ENCODE measurements at places on chromosomes 5 and 9. TPM values are rescaled to one million over a fixed set of nuclear protein-coding genes. Genes with fewer than 3 reads are reported as not detected.
A peak's percentile ranks its signal among the peaks of the same experiment; 100 is the strongest.

SURF1 gene
- 95.5 TPM for polyA plus RNA-seq

GRCh38 chr5:34967540-34967939 is 38.2 kb downstream of the DNAJC21 start:
- DNase-seq: no peak
- no peak overlapping the region for H3K4me3 ChIP-seq
- H3K36me3 ChIP-seq: no peaks in the 10 kb centered on the region
- H3K4me1 ChIP-seq: no peaks in the 10 kb centered on the region

GRCh38 chr5:59035681-59036080 is 452.8 kb downstream of the RAB3C start:
- H3K27ac ChIP-seq: no peak overlapping the region
- H3K36me3 ChIP-seq: no peaks in the 10 kb centered on the region
- H3K27me3 ChIP-seq: no peaks in the 10 kb centered on the region
- peaks cover 61% of the 10 kb centered on the region for H3K4me1 ChIP-seq
- H3K4me3 ChIP-seq: peak overlapping the region; percentile 84
- no peak for DNase-seq

DNA sequence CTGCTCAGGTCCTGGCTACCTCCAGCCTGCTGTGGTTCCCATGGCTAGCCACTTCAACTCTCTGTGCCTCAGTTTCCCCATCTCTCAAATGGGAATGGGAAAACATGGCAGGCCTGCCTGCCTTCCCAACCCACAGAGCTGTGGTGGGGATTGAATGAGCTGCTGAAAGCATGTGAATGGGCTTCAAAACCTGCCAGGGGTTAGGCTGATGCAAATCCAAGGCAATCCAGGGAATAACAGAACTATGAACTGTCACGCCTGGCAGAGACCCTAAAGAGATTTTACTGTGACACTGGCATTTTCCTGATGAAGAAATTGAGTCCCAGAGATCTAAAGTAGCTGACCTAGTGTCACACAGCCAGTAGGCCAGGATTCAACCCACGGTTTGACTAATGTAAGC is 29.9 kb upstream of the TCF7 start:
- H3K4me3 ChIP-seq: no peak overlapping the region
- H3K27me3 ChIP-seq: no peaks in the 10 kb centered on the region
- H3K36me3 ChIP-seq: no peaks in the 10 kb centered on the region
- H3K4me1 ChIP-seq: no peaks in the 10 kb centered on the region
- H3K27ac ChIP-seq: no peak overlapping the region
- DNase-seq: no peak

- H3K27me3 ChIP-seq: no peaks in the 10 kb centered on the region
- DNase-seq: peak; percentile 23
Observed at GRCh38 chr9:37528652-37529471, 43.1 kb downstream of the POLR1E start.

HAPLN1 gene
- 1.6 TPM for polyA plus RNA-seq

DNA sequence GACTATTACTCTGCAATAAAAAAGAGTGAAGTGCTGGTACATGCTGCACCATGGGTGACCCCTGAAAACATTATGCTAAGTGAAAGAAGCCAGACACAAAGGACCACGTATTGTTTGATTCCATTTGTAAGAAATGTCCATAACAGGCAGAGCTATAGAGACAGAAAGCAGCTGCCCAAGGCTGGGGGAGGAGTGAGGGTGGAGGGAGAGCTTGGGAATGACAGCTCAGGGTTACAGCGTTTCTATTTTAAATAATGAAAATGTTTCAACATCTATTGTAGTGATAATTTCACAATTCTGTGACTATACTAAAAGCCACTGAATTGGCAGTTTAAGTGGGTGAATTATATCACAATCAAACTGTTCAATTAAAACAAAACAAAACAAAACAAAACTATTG is 81.7 kb downstream of the MYO10 start:
- H3K27me3 ChIP-seq: no peaks in the 10 kb centered on the region
- H3K4me1 ChIP-seq: peaks cover 14% of the 10 kb centered on the region
- H3K36me3 ChIP-seq: peaks cover 7% of the 10 kb centered on the region
- H3K27ac ChIP-seq: no peak overlapping the region
- DNase-seq: no peak

- H3K27ac ChIP-seq: no peak overlapping the region
- no peak overlapping the region for H3K4me3 ChIP-seq
- H3K36me3 ChIP-seq: no peaks in the 10 kb centered on the region
- no peaks in the 10 kb centered on the region for H3K4me1 ChIP-seq
Observed at GRCh38 chr9:107644733-107645463, 155.3 kb upstream of the KLF4 start.

LCN10 gene
- 10.2 TPM for polyA plus RNA-seq

OGN gene
- polyA plus RNA-seq: 0.87 TPM

ALDH7A1 gene
- polyA plus RNA-seq: 32.9 TPM

DNA sequence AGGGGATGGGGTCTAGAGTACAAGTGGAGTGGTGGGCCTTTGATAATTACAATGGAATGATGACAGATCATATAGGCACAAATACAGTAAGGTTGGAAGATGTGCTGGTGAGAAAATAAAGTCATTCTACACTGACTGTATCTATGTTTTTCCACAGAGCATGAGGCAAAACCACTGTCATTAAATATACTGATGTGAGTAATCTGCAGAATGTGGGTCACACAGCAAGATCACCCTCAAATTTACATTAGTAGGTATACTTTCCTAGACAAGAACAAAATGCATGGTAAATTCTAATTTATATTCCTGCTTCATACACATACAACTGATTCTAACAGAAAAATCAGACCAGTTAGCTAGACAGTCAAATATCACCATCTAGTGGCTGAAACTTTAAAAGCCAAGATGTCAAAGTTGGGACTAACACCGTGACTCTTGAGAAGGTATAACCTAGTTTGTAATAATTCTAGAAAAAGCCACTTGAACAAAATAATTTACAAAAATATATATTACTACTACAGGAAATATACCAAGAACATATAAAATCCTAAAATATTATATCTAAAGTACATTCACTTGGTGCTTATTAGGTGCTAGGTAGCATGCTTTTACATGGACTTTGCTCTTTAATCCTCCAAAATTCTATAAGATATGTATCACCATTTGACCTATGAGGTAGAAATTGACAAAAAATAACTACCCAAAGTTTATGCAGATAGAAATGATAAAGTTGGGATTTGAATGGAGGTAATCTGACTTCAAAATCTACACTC is 19.5 kb downstream of the TTC33 start:
- no peak overlapping the region for H3K27ac ChIP-seq
- H3K4me1 ChIP-seq: peaks cover 29% of the 10 kb centered on the region
- H3K4me3 ChIP-seq: no peak overlapping the region
- no peaks in the 10 kb centered on the region for H3K27me3 ChIP-seq
- DNase-seq: peak; percentile 82

GRCh38 chr5:175657593-175658271 is at the start of gene HRH2:
HRH2 (plus strand) TSS chr5:175658071; CDS start chr5:175683234, 25,163 bp downstream.
- DNase-seq: peak; percentile 75
- H3K4me1 ChIP-seq: peaks cover under 1% of the 10 kb centered on the region
- peak within 1 kb of the TSS; percentile 60 for H3K27ac ChIP-seq
- H3K27me3 ChIP-seq: no peaks in the 10 kb centered on the region

DNA sequence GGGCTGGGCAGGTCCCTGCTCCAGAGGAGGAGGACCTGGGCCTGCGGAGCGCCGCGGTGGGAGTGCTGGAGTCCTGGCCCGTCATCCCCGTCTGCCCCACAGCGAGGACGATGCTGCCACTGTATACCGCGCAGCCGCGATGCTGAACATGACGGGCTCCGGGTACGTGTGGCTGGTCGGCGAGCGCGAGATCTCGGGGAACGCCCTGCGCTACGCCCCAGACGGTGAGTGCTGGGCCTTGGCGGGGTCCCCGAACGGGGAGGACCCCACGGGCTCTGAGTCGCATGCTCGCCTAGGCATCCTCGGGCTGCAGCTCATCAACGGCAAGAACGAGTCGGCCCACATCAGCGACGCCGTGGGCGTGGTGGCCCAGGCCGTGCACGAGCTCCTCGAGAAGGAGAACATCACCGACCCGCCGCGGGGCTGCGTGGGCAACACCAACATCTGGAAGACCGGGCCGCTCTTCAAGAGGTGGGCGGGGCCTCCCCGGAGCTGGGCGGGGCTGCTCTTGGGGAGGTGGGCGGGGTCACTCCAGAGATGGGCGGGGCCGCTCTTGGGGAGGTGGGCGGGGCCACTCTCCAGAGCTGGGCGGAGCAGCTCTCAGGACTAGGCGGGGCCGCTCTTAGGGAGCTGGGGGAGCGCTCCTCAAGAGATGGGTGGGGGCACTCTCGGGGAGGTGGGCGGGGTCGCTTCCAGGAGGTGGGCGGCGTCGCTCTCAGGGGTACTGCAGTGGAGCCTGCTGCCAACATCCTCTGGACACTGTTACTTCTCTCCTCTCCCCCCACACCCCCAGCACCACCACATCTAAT is 13.1 kb downstream of the LRRC26 start:
- H3K27me3 ChIP-seq: peaks cover 83% of the 10 kb centered on the region
- peak; percentile 54 for DNase-seq
- no peak overlapping the region for H3K27ac ChIP-seq

DNA sequence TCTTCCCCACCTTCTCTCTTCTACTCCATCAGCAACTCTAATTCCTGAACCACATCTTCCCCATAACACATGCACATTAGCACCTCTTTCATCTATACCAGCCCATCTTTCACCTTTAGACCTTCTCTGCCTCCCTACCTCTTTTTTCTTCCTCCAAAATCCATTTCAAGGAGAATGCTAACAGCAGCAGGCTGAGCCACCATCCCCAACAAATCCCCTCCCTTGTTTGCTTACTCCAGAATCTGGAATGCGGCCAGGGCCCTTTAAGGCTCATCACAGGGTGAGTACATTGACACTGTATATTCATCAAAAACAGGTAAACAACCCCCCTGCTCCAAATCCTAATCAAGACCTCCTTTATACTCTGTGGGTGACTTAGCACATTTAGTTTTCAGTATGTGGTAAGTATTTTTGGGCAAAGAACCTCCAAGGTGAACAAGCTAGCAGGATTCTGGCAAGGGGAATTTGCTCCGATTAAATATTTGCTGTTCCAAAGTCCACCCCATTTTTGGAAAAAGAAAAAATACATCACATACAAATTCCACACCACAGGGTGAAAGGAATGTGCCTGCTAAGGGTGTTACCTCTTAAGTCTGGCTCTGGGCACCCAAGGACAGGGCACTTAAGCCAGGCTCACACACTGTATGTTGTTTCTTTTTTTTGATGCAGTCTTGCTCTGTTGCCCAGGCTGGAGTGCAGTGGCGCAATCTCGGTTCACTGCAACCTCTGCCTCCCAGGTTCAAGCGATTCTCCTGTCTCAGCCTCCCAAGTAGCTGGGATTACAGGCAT is 71.4 kb downstream of the SERINC5 start:
- no peak overlapping the region for H3K4me3 ChIP-seq
- H3K27ac ChIP-seq: peak overlapping the region; percentile 79
- H3K36me3 ChIP-seq: no peaks in the 10 kb centered on the region
- H3K4me1 ChIP-seq: peaks cover 89% of the 10 kb centered on the region

RNF183 gene
- polyA plus RNA-seq: 5.6 TPM

DNA sequence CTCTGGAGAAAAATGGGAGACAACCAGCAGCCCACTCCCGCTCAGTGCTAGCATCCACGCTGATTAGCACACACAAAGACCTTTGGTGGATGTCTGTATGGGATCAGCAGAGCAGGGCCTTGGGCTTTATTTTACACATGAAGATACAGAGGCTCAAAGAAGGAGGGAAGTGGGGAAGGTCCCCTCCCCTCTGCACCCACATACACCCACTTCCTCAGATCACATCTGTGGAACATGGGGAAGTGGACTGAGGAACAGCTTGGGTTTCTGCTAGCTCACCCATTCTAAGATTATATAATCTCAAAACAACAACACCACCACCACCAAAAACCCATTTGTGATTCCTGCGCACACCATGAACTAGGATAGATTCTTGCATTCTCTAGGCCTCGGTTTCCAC is 14.0 kb downstream of the GGTA1 start:
- H3K4me1 ChIP-seq: no peaks in the 10 kb centered on the region
- peak overlapping the region; percentile 76 for H3K27ac ChIP-seq
- no peaks in the 10 kb centered on the region for H3K36me3 ChIP-seq
- no peak overlapping the region for H3K4me3 ChIP-seq
- no peak for DNase-seq

DNA sequence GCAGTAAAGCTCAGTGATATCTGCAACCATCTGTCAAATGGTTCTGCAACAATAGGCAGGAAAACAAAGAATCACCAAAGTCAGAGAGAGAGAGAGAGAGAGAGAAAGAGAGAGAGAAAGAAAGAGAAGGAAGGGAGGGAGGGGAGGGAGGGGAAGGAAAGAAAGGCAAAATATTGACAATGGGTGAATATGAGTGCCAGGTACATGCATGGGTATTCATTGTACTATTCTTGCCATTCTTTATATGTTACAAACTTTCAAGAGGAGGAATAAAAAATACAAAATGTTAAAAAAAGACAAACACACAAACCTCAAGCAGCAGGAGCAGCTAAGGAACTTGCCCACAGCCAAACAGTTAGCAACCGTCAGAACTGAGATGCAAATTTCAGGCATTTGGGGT is 350.8 kb upstream of the RFX3 start:
- H3K4me3 ChIP-seq: no peak overlapping the region
- no peaks in the 10 kb centered on the region for H3K4me1 ChIP-seq
- no peak overlapping the region for H3K27ac ChIP-seq
- no peaks in the 10 kb centered on the region for H3K27me3 ChIP-seq
- H3K36me3 ChIP-seq: no peaks in the 10 kb centered on the region

OR4F3 gene
- not detected for polyA plus RNA-seq

- no peaks in the 10 kb centered on the region for H3K4me1 ChIP-seq
Observed at GRCh38 chr9:20219437-20219836, 402.9 kb downstream of the MLLT3 start.

CNTNAP3B gene
- 0.25 TPM for polyA plus RNA-seq

CBY3 gene
- 0.15 TPM for polyA plus RNA-seq

GRCh38 chr5:68287976-68288706 is 72.6 kb downstream of the PIK3R1 start:
- no peaks in the 10 kb centered on the region for H3K27me3 ChIP-seq
- DNase-seq: peak; percentile 91
- H3K36me3 ChIP-seq: peaks cover 3% of the 10 kb centered on the region
- peak overlapping the region; percentile 93 for H3K27ac ChIP-seq
- peak overlapping the region; percentile 51 for H3K4me3 ChIP-seq

KIF3A gene
- 2.1 TPM for polyA plus RNA-seq

- no peak overlapping the region for H3K4me3 ChIP-seq
- H3K27me3 ChIP-seq: no peaks in the 10 kb centered on the region
- no peak overlapping the region for H3K27ac ChIP-seq
- H3K4me1 ChIP-seq: no peaks in the 10 kb centered on the region
- H3K36me3 ChIP-seq: no peaks in the 10 kb centered on the region
Observed at GRCh38 chr9:81535542-81536241, 153.7 kb downstream of the TLE1 start.

- no peaks in the 10 kb centered on the region for H3K4me1 ChIP-seq
- H3K4me3 ChIP-seq: no peak overlapping the region
- H3K27ac ChIP-seq: no peak overlapping the region
- peaks cover 92% of the 10 kb centered on the region for H3K36me3 ChIP-seq
- no peak for DNase-seq
Observed at GRCh38 chr9:4849369-4849768, 56.6 kb downstream of the RCL1 start.

HSPB3 gene
- polyA plus RNA-seq: 1.2 TPM

BRINP1 gene
- not detected for polyA plus RNA-seq

PCDHGA7 gene
- polyA plus RNA-seq: not detected

Measured in stomach (tissue), 19 donors.